Lung (tissue), 17 donors: ENCODE measurements at places on chromosomes 4 and X. TPM values are rescaled to one million over a fixed set of nuclear protein-coding genes. Genes with fewer than 3 reads are reported as not detected.

Gene SLC25A31
- not detected for total RNA-seq

Gene DSPP
- not detected for total RNA-seq

Gene SLC26A1
- 0.20 TPM for total RNA-seq

Gene L1CAM
- total RNA-seq, result 0.74 TPM

Gene DCAF12L2
- not detected for total RNA-seq

Gene CDKL2
- total RNA-seq, result 16.3 TPM

Gene S100P
- total RNA-seq, result 34.2 TPM
